ENCODE measurements at places on chromosomes 11 and 22.
A peak's percentile ranks its signal among the peaks of the same experiment; 100 is the strongest.

DNA sequence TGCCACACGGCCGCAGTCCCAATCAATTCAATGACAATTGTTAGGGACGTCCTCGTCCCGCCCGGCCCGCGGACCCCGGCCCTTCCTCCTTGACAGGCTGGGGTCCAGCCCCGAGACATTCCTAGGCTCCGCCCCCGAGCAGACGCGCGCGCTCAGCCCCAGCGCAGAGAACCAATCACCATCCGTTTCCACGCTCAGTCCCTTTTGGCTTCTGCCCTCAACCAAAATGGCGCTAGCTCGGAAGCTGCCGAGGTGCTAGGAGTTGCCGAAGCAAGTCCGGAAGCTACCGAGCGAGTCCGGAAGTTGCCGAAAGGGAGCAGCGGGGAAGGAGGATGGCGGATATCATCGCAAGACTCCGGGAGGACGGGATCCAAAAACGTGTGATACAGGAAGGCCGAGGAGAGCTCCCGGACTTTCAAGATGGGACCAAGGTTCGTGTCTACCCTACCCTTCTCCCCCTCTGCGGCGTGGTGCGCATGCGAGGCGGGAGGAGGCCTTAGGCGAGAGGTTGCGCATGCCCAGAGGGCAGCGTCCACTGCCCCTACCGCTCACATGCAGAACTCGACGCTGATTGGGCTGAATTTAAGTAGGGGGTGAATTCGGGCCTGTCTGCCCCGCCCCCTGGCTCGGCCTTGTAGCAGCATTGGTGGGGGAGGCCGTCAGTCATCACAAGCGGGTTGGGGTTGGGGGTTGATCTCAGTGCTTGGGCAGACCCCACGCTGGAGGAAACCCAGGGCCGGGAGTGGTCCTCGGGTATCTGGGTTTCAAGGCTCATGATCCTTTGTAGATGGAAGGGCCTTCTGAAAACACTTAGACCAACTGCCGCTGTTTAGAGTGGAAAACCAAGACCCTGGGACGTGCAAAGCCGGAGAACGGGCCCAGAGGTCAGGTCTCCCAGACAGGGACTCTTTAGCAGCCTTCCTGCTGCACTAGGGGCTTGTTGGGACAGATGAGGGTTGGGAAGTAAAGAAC, at the start of gene AIP:
TSS of gene AIP (plus strand) at position 200 of the 972 bp plus-strand sequence. CDS start at position 333, 133 bp downstream.
- peak; percentile 97 for DNase-seq

GRCh38 chr11:81989093-81989492, 744.6 kb downstream of the FAM181B start:
- DNase-seq, result no peak

DNA sequence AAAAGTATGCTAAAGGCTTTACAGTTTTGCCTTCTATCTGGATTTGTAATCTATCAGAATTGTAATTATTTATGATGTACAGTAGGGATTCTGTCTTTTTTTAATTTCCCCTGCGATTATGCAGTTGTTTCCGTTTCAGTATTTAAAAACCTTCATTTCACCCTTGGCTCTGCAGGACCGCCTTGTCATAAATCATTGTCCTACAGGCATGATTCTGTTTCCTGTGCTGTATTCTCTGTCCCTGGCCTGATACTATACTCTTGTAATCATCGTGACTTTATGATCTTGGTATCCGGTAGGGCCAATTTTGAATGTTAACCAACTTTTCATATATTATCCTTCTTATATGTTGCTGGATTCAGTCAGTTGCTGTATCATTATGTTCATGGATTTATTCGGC, 151.7 kb downstream of the ATXN10 start:
- no peak for DNase-seq

DNA sequence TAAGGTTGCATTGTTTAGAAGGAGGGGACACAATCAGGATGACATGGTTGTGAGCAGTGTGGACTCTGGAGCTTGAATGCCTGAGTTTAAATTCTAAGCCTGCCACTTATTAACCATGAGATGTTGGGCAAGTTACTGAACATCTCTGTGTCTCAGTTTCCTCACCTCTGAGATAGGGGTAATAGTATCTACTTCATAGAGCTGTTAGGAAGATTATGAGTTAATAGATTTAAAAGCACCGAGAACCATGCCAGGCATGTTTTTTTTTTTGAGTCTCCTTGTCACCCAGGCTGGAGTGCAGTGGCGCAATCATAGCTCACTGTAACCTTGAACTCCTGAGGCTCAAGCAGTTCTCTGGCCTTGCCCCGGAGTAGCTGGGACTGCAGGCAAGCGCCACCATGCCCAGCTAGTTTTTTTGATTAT, 33.3 kb downstream of the ST14 start:
- no peak for DNase-seq

DNA sequence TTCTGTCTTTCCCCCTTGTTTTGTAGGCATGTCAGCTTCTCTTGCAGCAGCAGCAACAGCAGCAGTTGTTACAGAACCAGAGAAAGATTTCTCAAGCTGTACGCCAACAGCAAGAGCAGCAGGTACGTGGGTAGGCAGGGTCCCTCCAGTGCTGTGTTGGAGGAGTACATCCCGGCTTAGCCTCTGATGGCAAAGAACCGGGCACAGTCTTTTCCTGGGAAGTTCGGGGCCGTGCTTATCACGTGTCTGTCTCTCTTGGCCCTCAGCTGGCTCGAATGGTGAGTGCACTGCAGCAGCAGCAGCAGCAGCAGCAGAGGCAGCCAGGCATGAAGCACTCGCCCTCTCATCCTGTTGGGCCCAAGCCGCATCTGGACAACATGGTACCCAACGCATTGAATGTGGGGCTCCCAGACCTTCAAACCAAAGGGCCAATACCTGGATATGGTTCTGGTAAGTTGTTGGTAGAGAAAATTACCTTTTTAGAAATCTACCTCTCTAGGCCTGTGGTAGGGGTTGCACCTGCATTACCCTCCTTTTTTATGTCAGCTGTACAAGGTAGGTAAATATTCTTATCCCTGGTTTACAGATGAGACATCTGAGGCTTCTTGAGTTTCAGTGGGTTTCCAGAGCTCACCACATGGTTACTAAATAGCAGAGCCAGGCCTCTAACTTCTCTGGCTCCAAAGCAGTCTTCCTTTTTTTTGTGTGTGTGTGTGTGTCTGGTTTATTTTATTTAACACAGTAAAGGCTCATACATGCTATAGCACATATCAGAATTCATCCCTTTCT, 45.2 kb upstream of the ADSL start:
- DNase-seq, result no peak

- DNase-seq, result no peak
These were observed 1.3 kb downstream of the HPS5 start for GRCh38 chr11:18320617-18321016.

GRCh38 chr11:45609337-45609736, 56.1 kb downstream of the CHST1 start:
- no peak for DNase-seq

DNA sequence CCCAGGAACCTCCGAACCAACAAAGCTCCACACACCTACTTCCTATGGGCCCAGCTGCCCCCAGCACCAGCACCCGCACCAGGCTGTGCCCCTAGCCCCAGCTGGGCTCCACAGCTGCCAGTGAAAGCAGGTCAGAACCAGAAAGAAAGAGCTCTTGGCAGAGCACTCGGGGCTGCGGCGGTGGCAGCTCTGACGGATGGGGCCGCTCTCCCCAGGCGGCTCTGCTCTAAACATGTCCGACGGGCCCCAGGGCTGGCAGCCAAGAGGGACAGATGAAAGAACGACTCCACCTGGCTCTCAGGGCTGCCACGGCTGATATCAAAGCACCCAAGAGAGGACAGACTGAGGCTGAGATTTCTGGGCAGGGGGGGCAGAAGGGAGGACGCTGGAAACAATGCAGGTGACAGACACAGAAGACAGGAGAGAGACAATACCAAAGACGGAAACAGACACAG, 25.7 kb downstream of the LRFN4 start:
- no peak for DNase-seq

GRCh38 chr11:128947773-128948172, 5.1 kb upstream of the TP53AIP1 start:
- no peak for DNase-seq

DNA sequence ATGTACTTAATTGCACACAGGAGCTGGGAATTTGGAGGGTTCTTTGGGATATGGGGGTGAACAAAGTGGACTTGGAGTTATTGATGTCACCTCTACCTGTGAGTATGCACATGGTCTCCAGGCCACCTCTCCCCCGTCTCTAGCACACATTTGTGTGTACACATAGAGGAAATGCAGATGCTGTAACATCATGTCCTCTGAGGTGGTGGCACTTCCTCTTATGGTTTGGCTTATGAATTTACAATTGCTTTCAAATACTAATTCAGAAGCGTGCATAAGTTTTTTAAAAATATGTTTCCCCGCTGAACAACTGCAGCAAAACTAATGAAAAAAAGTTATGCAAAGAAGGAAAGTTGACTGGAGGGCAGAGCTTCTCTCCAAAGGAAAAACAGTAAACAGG, 152.0 kb upstream of the TENM4 start:
- DNase-seq, result no peak

GRCh38 chr22:39522567-39523300, 2.4 kb downstream of the ATF4 start:
- peak; percentile 66 for DNase-seq

- no peak for DNase-seq
These were observed 130.2 kb downstream of the CEP164 start for GRCh38 chr11:117457835-117458234.

DNA sequence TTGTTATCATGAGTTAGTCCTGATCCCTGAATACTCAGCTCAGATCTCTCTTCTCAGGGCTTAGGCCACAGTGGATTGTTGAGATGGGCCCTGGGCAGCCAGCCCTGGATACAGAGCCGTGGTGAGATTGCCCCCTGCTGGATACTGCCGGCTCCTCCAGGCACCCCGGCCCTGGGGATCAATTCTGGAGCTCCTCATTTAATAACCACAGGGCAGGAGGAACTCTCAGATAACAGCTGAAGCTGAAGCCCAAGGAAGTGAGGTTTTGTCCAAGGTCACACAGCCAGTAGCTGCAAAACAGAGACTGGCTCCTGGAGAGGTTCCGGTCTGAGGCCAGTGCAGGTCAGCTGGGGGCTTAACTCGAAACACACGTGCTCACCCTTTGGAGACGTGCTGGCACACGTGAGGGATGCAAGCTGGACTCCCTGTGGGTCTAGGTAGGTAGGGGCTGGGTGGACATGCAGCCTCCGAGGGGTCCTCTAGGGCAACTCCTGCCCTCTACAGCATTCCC, 16.0 kb downstream of the USH1C start:
- no peak for DNase-seq

GRCh38 chr11:73389134-73389525, 12.9 kb downstream of the RELT start:
- DNase-seq, result no peak
